ENCODE measurements at places on chromosomes 1 and 21.

DNA sequence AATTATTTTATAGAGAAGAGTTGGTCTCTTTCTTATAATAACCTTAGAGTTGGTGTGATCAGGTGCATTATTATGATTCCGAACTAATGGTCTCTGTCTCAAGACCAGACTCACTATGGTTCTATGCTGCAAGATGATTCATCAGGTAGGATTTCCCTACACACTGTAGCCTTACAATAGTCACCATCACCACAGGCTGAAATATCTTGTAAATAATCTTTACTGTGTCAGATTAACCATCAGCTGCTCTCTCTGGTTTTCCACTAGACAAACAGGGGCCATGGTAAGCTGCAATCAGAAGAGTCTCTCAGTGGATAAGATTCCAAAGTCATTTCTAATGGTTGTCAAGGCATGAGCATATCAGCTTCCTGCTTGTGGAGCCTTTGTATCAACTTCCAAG, 4.4 kb upstream of the GBP4 start:
- DNase-seq, result no peak

GRCh38 chr21:32765058-32765457, 6.5 kb downstream of the PAXBP1 start:
- no peak for DNase-seq

DNA sequence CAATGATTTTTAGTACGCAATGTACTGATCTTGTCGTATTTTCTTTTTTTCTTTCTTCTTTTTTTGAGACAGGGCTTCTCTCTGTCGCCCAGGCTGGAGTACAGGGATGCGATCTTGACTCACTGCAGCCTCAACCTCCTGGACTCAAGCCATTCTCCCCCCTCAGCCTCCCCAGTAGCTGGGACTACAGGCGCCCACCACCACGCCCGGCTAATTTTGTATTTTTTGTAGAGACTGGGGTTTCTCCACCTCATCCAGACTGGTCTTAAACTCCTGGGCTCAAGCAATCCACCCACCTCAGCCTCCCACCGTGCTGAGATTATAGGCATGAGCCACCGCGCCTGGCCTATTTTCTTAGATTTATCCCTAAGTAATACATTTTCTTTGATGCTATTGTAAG, 43.9 kb upstream of the COL6A2 start:
- no peak for DNase-seq

- DNase-seq, result no peak
Measured at GRCh38 chr21:28338701-28339305, 653.9 kb downstream of the LTN1 start.

GRCh38 chr21:29102791-29103257, 27.6 kb upstream of the MAP3K7CL start:
- no peak for DNase-seq

Data from activated T-helper 1 cell treated with anti-CD3 and anti-CD28 coated beads, Interleukin-2, amount 50 U/mL, for 16 hours (primary cell).